Hematopoietic multipotent progenitor cell treated with erythropoietin and hydrocortisone succinate and interleukin-3 and kit ligand, for 6 days (in vitro differentiated cells): ENCODE measurements at places on chromosomes 11 and 22.

GRCh38 chr11:69320326-69320725 is 26.4 kb downstream of the MYEOV start:
- no peak for DNase-seq

DNA sequence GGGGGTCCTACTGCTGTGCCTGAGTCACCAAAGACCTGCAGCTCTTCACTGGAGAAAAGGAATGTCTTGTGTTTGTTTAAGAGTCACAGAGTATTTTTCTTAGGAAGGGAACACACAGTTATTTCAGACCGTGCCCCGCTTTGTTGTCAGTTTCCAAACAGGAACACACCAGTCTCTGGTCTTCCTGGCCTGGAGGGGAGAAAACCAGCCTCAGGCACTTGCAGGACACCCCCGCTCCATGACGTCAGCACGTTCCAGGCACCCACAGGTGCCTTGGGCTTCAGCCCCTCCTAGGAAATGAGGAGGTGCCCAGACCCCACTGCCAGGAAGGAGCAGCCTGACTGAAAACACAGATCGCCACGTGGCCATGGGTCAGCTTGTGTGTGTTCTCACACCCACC is 5.4 kb downstream of the DEAF1 start:
- DNase-seq = no peak

DNA sequence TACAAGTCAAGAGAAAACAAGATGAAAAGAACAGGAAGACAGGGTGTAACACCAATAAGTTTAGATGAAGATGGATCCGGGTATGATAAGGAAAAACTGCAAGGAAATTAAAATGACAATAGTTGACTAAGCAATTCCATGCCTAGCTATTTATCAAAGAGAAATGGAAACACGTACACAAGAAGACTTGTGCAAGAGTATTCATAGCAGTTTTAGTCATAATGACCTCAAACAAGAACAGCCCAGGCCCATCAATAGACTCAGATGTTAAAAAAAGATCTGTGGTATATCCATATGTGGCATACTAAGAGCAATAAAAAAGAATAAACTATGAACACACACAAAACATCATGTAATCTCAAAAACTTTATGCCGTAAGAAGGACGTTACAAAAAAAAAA is 33.2 kb downstream of the SLC5A12 start:
- DNase-seq = no peak

DNA sequence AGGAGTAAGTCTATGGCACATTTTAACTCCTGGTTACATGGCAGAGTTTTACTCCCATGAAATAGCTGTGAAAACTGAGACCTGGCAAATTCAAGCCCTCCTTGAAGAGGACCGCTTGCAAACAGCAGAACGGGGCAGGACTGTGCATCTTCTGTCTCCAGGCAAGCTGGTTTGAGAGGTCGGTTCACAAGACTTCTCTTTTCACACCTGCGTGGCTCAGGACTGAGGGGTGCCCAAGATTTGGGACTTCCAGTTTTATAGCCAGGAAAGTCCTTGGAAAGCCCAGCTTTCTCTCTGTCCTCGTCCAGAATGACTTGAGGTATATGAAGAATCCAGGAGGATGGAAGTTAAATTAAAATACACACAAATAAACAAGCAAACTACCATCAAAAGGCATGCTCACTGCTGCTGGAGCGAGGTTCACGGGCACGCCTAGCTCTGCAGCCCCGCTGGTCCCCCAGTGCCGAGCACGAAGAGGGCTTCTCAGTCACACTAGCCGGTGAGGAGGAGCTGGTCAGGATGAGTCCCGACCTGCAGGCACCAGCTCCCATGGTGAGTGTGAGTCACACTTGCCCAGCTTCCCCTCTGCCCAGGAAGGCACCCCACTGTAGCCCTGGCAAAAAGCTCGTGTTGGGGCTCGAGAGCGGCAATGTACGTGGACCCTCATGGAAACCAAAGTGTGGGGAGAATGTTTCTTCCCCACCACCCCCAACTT is 1382.4 kb downstream of the BRD1 start:
- DNase-seq = no peak

DNA sequence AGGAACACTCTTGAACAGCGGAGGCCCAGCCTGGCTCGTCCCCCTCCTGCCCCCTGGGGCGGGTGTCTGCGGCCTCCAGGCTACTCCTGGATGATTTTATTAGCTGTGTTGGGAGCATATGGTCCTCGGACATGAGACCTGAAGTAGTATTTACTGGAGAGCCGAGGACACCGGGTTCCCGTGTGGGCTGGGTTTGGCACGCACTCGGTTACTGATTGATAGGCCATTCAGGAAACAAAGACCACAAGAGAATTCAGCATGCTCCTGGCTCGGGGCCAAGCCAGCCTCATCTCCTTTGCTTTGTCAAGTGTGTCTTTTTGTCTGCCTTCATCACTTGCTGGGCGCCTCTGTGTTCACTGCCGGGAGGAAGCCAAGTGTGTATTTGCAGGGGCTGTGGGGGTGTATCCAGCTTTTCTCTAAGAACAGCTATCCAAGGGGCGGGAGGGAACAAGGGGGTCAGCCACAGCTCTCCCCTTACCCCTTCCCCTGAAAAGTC is 9.7 kb downstream of the FXYD2 start:
- peak; percentile 82 for DNase-seq

- DNase-seq = no peak
These were observed 230.3 kb upstream of the NARS2 start for GRCh38 chr11:78804991-78805390.

GRCh38 chr11:10480026-10480425 is 25.0 kb downstream of the AMPD3 start:
- no peak for DNase-seq

- no peak for DNase-seq
These were observed 5.6 kb downstream of the SYTL2 start for GRCh38 chr11:85805387-85805786.

- DNase-seq = no peak
These were observed 17.3 kb upstream of the HMOX1 start for GRCh38 chr22:35363566-35364086.

DNA sequence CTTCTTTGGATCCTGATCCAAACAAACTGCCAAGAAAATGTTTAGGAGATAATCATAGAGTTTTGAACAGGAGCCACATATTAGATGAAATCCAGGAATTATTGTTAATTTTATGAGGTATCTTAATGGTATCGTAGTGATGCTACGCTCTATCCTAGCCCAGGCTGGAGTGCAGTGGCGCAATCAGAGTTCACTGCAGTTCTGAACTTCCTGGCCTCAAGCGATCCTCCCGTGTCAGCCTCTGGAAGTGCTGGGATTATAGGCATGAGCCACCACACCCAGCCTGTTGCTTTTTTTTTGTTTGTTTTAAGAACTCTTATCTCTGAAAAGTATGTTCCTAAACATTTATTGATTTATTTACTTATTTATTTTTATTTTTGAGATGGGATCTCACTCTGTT is 2.4 kb downstream of the GSTT4 start:
- no peak for DNase-seq

DNA sequence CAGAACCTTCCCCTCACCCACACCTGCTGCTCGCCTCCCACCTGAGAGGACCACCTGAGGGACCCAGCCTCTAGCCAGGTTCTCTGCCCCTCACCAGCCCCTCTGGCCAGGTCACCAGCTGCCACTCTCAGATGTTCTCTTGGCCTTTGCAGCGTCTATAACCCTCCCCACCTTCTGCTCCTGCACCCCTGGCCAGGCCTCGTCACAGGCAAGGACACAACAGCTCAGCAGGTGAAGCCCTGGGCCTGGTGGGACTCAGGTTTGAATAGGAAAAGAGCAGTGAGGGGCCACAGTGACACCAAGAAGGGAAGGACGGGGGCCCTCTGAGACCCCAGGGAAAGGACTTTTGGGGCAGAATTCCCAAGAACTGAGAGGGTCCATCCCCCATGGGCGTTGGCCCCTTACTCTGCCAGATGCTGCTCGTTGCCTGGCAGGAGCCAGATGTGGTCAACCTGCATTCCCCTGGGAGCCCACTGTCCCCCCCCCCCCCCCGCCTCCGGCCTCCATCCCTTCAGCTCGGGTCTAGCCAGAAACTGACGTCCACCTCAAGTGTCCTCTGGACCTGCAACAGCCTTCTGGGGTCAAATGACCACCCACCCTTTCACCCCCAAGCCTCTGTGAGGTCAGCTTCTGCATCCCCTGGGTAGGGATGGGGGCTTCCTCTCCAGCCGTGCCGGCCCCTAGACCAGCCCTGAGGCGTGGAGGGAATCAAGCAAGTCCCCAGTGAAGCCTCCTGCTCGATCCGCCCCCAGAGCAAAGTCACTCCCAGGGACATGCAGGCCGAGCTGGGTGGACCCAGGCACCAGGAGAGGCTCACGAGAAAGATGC is 28.7 kb downstream of the SBF1 start:
- no peak for DNase-seq

DNA sequence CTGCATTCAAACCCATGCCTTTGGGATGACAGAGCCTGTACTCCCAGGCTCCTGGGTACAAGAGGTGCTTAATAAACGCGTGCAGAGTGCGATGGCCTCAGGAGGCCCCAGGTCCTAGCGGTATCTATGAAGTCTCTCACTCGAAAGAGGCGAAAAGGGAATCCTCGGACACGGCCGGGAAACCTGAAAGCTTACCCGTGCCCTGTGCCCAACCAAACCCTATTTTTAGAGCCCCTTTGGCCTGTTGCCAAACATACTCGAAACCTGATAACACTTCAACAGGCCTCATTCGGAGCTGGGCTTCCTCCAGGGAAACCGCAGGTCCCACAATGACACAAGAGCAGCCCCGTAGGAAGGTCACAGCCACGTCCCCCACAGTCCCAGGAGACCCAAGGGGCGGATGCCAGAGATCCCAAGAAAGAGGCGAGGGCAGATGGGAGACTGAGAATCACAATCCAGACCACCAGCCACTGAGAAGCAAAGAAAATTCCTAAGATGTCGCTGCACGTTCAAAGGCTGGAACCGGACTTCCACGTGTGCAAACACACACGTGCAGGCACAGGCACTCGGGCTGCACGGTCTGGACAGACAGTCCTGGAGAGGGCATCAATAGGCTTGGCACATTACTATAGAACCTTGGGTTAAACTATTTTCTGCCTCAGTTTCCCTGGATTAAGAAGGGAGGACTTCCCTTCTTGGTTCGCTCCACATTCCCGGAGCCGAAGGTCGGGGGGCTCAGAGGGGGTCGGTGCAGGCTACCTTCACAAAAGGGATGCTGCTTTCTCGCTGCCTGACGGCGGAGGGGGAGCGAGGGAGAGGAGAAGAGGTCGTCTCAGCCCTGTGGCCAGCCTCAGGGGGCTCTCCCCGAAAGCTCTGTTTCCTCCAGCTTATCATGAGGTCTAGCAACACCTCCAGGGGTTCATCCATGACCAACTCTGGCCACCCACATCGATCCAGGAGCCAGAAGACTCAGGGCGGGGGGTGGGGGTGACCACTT is 8.2 kb downstream of the PDGFB start:
- DNase-seq = peak; percentile 95

GRCh38 chr11:59713745-59714144 is at the start of gene OR10V1:
Gene OR10V1 (minus strand): TSS chr11:59713845. CDS start chr11:59713845, 0 bp downstream.
- DNase-seq = no peak
